ENCODE measurements at places on chromosomes 4 and X.

DNA sequence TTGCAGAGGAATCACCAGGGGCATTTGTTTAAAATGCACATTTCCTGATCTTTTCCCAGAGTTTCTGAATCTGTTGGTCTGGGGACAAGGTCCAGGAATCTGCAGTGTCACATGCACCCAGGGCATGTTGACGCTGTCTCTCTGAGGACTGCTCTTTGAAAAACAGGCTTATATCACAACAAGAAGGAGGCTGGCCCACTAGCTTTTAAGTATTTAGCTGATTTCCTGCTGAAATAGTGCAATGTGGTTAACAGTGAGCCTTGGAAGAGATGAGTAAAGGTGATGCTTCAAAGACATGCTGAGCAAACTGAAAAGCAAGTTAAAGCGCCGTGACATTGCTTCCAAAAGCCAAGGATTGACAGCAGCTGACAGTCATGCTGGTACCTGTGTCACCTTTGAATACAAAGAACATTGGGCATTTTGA lies 18.6 kb upstream of the SEPSECS start:
- no peak for DNase-seq

GRCh38 chr4:17195461-17196275 lies 297.2 kb upstream of the LDB2 start:
- no peak for DNase-seq

DNA sequence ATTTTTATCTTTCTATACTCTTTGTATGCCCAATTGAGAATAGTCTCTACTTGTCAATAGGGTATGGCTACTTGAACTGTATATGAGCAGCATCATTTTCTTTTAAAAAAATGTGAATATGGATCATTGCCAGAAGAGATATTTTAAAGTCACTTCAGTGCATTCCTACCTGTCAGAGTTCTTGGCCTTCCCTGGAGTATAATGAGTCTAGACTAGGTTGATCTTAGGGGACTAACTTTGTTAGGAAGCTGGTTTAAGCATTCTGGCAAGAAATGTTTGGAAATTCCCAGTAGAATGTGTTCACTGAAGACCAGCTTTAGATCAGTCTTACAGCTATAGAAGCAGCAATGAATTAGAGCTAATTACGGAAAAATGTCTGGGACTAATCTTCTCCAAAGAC lies 178.2 kb downstream of the FAT4 start:
- DNase-seq = no peak

DNA sequence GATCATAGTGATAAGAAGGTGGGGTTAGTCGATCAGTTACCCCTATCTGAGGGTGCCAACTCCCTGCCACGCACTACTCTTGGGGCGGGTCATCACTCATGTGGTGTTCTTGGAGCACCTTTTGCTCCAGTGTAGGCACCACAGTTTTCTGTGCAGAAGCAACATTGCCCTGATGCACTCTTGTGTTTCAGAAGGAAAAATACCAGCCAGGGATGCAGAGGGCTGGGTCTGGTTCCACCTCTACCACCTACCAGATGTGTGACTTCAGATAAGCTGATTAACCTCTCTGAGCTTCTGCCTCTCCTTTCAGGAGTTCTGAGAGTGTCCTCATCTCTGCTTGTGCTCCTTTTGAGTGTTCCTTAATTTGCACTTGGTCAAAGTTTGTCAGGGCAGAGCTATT lies 29.9 kb upstream of the PROM1 start:
- DNase-seq = no peak

- DNase-seq = peak; percentile 41
These were observed 41.3 kb upstream of the ATP6AP2 start for GRCh38 chrX:40539214-40540142.

GRCh38 chr4:80201252-80202151 lies 4.2 kb downstream of the PRDM8 start:
- peak; percentile 76 for DNase-seq

DNA sequence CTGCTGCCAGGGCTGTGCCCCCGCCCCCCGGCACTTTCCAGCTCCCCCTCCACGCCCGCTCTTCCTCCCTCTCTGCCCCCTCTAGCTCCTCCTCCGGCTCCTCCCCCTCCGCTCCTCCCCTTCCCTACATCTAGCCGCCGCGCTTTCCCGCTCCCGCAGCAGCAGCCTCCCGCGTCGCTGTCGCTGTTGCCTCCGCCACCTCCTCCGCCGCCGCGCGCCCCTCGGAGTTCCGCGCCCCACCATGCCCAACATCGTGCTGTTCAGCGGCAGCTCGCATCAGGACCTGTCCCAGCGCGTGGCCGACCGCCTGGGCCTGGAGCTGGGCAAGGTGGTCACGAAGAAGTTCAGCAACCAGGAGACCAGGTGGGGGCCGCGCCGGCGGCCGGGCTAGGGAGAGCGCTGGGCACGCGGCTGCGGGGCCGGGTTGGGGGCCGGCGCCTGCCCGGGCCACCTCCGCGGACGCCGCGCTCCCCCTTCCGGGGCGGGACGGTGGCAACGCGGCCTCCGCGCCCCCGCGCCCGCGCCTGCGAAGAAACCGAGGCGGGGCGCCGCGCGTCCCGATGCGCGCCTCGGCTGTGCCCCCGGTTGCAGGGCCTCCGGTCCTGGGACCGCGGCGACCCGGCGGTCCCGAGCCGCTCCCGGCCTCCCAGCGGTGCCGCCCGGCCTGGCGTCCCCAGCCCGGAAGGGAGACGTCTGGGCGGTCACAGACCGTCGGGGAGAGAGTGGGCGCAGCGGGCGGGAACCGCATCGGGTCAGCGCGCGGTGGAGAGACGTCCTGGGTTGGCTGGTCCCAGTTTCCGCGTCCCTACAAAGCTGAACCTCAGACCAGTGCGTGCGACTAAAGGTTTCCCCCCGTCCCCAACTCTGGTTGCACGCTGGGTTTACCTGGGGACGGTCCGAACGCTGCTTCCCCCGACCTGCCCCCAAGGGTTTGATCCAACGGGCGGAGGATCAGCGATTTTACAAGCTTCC lies at the start of gene PRPS2:
Gene PRPS2, plus strand, starts transcription at position 156 of the 972 bp plus-strand sequence. Its CDS starts 86 bp downstream, at position 242.
- peak; percentile 64 for DNase-seq

DNA sequence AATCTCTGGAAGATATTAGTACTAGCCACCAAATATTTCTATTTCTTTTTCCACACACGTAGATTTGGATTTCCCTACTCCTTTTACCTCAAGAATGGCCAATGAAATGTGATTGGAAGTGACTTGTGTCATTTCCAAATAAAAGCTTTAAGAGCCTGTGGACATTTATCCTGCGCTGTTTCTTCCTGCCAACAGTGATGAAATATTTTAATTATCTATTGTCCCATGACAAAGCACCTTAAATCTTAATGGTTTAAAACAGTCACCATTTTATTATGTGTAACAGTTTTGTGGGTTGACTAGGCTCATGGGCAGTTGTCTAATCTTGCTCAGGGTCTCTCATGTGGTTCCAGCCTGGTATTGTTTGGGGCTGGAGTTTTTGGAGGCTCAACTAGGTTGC lies 3.5 kb upstream of the PGRMC2 start:
- DNase-seq = no peak

- no peak for DNase-seq
These were observed 52.5 kb downstream of the PPARGC1A start for GRCh38 chr4:23837371-23837770.

- no peak for DNase-seq
These were observed 64.3 kb downstream of the TMEM144 start for GRCh38 chr4:158274636-158275035.

- DNase-seq = no peak
These were observed 1.9 kb upstream of the MTTP start for GRCh38 chr4:99572527-99573240.
